Occipital lobe (tissue), 3 donors: ENCODE measurements at places on chromosomes 4 and X. TPM values are rescaled to one million over a fixed set of nuclear protein-coding genes. Genes with fewer than 3 reads are reported as not detected.

GRCh38 chrX:5145957-5146356 lies 1082.7 kb downstream of the NLGN4X start:
- no peak for DNase-seq

GRCh38 chr4:109160494-109160893 lies 142.0 kb downstream of the COL25A1 start:
- no peak for DNase-seq

DNA sequence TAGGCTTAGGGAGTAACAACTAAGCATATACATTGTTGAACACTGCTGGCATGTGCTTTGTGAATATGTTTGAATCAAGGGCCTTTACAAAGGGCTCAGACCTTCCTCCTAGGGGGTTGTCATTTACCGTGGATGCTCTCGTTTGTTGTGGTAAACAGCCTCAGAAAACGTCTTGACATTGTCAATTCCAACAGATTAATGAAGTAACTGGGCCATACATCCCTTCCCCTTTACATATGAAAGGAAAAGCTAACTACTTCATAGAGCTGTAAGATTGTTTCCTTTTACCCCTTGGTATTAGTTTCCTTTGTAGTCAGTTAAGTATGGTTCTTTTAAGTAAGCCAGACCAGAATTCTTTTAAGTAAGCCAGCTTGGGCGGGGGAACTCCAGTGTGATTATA lies 42.9 kb downstream of the FAT4 start:
- no peak for DNase-seq

Gene TMEM144
- total RNA-seq = 3.0 TPM

Gene SLC38A5
- 26.5 TPM for total RNA-seq

Gene TCEAL9
- 36.5 TPM for total RNA-seq

Gene C4orf36
- total RNA-seq = 1.6 TPM

DNA sequence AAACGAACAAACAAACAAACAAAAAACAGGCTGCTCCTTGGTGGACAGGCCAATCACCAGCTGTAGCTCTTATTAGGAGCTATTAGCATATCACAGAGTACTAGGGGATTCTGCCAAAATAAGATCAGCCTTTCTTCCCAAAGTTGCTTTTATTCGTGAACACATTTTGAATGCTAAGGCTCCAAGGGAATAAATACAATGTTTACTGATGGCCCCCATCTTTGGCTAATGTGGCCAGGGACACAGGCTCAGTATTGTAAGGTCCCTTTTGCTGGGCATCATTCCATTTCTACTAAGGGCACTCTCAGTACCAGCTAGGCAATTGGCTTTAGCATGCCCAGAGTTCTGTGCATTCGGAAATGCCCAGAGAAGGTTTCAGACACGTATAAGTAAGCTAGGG lies 84.3 kb downstream of the GPC4 start:
- no peak for DNase-seq

- no peak for DNase-seq
These were observed 1582.4 kb downstream of the PCDH18 start for GRCh38 chr4:135949931-135950330.

DNA sequence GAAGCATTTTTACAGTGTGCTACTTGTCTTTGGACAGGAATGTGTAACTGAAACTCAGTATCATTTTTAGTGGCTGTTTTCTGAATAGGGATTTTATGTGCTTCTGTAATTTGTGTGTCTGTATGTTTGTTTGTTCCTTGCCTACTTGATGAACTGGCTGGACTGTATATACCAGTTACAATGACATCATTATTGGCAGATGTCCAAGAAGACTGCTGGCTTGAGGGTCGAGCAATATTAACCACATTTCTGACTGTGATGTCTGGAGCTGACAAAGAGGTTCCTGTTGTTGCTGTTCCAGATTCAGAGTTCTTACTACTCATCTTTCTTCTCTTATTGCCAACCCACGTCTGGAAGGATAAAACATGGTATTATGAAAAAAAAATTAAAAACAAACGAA lies 33.0 kb downstream of the HDX start:
- DNase-seq = no peak

DNA sequence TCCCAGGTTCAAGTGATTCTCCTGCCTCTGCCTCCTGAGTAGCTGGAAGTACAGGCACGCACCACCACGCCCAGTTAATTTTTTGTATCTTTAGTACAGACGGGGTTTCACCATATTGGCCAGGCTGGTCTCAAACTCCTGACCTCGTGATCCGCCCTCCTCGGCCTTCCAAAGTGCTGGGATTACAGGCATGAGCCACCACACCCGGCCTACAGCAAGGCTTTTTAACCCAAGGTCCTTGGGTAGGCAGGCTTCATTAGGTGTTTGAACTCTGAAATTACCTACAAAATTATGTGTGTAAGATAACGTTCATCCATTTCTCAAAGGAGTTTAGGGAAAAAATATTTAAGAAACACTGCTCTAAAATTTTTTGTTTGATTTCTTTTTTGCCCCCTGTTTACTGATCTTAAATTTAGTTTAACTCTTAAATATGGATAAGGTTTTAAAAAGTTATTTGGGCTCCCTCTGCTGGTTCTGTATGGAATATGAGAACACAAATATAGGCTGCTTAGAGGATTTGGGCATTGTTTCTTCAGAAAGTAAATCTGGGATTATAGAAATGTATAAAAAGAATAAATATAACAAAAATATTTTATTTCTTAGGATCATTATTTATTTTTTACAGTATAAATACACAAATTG lies 92.8 kb downstream of the CBR4 start:
- no peak for DNase-seq

Gene MAGEB10
- total RNA-seq = not detected

DNA sequence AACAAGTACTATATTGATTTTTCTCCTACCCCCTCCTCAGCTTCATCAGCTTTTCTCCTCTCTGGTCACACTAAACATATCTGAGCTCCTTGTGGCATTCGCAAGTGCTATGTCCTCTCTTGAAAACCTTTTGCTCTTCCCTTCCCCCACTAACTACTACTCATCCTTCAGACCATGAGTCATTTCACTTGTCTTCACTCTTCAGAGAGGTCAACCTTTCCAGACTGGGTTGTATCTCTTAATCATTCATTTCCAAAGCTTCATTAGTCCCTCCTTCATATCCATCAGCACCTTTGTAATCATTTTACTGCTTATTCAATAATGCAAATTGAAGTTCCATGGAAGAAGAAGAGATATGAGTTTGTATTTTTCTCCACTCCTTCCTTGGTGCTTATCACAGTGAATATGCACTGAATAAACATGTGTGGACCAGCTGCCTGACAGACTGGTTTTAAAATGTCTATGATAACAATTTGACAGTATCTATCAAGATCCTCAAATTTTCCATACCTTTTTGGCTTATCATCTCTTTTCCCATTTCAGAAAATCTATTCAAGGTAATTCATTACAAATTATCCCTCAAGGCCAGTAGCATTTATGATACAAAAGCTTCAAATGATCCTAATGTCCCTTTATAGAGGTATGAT lies 28.4 kb downstream of the DDX60L start:
- no peak for DNase-seq

DNA sequence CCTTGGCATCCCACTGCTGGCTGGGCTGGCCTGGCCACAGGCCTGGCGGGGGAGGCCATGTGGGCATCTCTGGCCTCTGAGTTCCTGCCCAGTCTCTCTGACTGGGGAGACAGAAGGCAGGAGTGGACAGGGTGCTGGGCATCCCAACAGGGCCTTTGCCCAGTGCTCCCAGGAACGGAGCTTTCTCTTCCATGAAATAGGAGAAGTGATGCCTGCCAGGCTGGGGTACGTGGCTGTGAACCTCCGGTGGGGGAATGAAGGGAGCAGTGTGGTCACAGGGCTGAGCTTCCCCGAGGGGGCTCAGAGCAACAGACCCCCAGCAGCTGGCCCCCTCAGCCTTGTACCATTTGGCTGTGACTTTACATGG lies 40.4 kb upstream of the HMX1 start:
- DNase-seq = no peak

- DNase-seq = no peak
These were observed 831.2 kb downstream of the CCSER1 start for GRCh38 chr4:90958256-90958895.

GRCh38 chr4:184359888-184360287 lies 114.5 kb downstream of the IRF2 start:
- no peak for DNase-seq

DNA sequence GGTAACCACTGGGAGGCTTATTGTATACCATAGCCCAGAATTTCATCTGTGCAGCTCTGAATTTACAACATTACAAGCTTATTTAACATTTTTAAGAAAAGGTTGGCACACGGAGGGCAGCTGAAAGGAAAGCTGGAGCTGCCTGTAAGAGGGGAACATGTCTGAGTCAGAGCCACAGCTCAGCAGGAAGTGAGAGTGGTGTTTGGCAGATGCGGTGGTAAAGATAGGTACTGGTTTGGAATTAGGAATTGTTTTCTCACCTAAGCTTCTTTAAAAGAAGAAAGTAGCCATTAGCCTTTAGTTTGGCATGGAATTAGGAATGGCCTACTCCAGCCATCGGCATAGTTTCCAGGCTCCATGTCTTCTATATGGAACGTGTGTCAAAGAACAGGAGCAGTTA lies 172.5 kb upstream of the ANXA3 start:
- DNase-seq = no peak

DNA sequence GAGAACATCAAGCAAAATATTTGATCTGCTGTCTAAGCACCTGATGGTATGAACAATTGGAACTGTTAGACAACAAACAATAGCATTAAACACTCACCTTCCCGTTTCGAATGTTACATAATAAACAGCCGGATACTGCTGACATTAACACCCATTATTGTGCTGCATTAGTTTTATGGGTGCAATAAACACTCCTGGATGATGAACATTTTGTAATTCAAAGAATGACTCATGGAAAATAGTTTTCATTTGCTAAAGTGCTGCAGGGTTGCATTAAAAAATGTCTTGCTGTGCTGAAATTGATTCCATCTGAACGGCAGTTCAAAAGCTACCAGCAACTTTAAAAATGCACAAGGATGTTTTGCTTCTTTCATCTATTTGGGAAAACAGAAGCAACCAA lies 100.8 kb upstream of the SORBS2 start:
- no peak for DNase-seq

DNA sequence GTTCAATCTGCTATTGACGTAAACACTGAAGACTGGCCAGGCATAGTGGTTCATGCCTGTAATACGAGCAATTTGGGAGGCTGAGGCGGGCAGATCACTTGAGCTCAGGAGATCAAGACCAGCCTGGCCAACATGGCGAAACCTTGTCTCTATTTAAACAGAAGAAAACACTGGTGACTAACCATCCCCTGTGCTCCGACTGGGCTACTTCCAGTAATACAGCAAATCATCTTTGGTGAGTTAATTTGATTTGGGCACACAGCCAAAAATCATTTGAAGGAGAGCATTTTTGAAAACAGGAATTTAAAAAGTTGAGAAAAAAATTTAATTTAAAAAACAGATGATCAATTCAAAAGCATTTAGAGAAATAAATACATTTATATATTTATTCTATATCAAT lies 52.0 kb downstream of the SEC24D start:
- no peak for DNase-seq

DNA sequence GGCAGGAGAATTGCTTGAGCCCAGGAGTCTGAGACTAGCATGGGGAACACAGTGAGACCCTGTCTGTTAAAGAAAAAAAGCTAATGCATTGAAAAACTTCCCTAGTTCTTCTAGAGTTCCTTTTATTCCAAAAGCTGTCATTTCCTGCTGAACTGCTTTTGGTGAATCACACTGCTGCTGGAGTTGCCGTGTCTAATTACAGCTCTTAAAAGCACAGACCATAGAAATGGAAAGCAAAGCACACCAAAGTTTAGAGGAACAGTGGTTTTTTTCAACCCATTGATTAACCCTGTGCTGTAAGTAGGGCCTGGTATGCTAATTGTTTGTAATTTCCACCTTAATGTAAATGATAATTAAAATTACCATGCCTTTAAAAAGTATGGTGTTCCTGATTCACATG lies 52.4 kb downstream of the SEPTIN11 start:
- DNase-seq = no peak

Gene SHOX
- under 0.01 TPM for total RNA-seq

GRCh38 chr4:88761861-88762523 lies 64.4 kb upstream of the NAP1L5 start:
- DNase-seq = no peak

Gene F9
- total RNA-seq = not detected

DNA sequence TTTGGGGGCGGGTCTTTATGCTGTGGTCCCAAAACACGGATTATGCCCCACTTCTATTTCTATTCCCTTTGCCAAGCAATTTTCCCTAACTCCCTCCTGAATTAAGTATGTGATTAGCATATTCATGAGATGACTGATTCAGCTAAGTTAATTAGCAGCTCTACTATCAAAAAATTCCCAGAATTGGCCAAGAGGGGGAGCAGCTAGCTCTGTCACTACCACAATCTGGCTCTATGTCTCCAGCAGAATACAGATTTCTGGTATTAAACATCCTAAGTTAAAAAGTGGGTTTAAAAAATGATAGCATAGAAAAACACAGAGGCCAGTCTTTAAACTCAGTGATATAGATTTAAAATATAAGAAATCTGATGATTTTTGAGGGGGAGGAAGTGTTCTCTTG lies 80.3 kb downstream of the GPC4 start:
- DNase-seq = no peak

Gene ARMCX2
- total RNA-seq = 68.6 TPM

GRCh38 chr4:164446516-164446915 lies 307.4 kb upstream of the SMIM31 start:
- DNase-seq = no peak

DNA sequence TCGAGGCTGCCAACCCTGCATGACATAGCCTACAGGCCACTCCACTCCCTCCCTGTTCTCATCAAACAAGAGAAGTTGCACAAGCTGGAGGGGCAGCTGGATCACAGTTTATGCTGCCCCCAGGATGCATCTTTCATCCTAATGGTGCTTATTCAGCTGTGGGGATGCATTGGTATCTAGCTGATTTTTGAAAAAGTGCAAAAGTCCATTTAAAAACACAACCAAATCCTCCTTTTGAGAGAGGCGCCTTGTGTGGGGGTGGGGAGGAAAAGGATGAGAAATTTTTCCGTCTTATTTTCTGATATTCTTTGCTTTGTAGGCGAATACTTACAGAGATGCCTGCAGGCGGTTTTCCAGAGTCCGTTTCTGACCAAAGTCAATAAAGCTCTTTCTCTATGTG lies 276.4 kb upstream of the BOD1L1 start:
- DNase-seq = no peak

DNA sequence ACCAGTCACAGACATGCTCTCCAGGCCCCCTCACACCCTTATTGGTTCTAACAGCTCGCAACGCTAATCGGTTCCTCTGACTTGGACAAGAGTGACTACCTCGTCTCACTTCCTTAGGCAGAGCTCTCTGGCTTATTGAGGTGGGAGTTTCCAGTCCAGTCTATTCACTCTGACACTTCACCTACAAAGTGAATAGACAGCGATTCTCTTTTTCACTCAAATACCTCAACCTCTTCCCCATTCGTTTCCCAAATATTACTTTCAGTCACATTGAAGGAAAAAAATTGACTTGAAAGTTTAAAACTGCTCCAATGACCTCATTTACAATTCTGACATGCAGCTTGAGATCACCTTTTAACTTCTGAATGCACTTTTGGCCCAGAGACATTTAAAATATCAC lies 17.7 kb downstream of the HELT start:
- no peak for DNase-seq

- no peak for DNase-seq
These were observed 28.3 kb upstream of the CFAP299 start for GRCh38 chr4:80307183-80307735.

Gene OR13H1
- total RNA-seq = not detected

Gene SFRP2
- total RNA-seq = 1.1 TPM

GRCh38 chr4:1011666-1012033 lies 224 bp downstream of the FGFRL1 start:
- no peak for DNase-seq

GRCh38 chr4:174600391-174600790 lies 78.1 kb upstream of the HPGD start:
- DNase-seq = no peak
